ENCODE measurements at places on chromosomes 11 and 22.

GRCh38 chr22:39097098-39098020 is at the start of gene APOBEC3H:
TSS of gene APOBEC3H (plus strand) at chr22:39097244. CDS start at chr22:39100279, 3,035 bp downstream.
- no peaks in the 10 kb centered on the region for H3K27me3 ChIP-seq

DNA sequence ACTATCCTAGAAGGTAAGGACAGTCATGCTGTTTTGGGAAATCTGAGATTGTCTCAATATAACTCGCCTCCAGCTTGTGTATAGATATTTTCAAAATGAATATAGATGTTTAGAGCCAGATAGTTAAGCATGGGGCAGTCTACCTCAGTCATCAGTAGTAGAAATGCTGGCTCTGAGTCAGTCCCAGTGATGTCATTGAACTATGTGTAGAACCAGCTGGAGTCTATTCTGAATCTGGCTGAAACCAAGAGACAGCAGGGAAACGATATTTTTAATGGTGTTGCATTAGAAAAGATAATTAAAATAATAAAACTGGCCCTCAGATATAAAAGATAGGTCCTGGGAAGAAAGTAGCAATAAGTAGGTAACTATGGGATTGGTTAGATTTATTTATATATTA is 25.9 kb downstream of the PIWIL4 start:
- no peaks in the 10 kb centered on the region for H3K4me1 ChIP-seq
- DNase-seq = no peak
- no peak overlapping the region for H3K27ac ChIP-seq
- H3K4me3 ChIP-seq = no peak overlapping the region
- no peaks in the 10 kb centered on the region for H3K27me3 ChIP-seq

DNA sequence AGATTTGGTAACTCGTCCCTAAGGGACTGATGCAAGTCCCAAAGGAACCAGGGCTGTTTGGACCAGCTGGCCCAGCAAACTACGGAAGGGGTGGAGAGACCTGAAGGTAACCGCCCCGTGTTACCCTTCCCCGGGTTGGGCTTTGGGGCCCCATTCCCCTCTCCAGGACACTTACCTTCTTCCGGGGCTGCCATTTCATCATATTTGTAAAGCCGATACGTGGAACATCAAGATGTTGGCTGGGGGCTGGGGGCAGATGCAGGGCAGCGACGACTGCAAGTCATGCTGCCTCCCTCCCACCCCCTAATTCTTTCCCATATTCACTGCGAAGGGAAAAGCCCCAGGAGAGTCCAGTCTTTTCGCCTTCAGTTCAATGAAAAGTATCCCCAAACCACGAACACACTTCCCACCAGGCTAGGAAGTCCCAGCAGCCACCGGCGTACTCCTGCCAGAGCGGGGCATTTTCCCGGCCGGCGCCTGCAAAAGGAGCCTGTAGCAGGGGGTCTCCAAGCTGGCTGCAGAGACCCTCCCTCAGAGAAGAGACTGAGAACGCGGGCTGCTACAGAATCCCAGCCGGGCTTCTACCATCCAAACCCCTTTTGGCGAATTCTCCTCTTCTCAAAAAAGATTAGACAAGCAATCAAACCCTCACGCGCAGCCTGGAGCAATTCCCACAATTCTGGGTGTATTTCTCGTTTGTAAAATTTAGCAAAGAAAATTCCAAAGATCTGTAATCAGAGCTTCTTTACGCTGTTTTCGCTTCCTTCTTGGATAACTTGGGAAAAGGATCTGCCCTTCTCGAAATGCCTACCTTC is 236.7 kb downstream of the TTC28 start:
- no peaks in the 10 kb centered on the region for H3K36me3 ChIP-seq
- peaks cover 5% of the 10 kb centered on the region for H3K4me1 ChIP-seq
- DNase-seq = peak; percentile 49
- H3K27me3 ChIP-seq = no peaks in the 10 kb centered on the region
- H3K27ac ChIP-seq = no peak overlapping the region

DNA sequence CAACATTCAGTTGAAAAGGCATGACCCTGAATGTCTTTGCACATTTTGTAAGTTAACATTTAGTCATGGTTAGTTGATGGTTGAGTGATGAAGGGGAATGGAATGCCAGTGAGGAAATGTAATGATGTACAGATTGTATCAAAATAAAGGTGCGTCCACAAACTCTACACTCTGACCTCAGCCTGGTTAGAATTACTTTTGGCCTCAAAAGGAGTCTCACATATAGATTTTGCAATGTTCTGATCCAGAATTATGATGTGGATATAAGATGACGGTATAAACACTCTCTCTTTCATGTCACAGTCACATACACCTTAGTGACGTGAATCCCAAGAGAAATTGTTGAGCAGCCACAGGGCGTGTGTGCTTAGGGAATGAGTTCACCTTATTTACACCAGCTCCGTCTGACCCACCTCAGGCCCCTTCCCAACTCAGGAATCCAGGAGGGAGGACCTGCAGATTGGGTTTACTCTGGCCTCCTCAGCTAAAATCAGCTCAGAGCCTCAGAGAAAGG is 100.1 kb downstream of the RDX start:
- no peaks in the 10 kb centered on the region for H3K27me3 ChIP-seq
- no peak for DNase-seq
- H3K36me3 ChIP-seq = no peaks in the 10 kb centered on the region
- H3K4me3 ChIP-seq = no peak overlapping the region
- no peak overlapping the region for H3K27ac ChIP-seq
- peaks cover 20% of the 10 kb centered on the region for H3K4me1 ChIP-seq

DNA sequence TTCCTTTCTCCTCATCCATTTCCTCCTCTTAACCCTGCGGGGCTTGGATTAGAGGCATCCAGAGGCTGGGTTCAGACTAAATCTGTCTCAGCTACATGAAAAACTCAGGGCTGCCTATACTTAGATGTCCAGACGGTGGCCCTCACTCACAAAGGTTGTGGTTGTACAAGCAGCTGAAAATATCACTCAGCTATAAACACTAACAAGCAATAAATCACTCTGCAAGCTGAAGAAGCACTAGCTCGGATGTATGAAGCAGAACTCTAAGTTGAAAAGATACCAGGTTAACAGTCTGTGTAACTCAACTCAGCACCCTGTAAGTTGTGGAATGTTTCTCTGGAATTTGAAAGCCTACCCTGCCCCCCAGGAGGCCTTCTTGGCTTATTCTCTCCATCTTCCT is 82.9 kb downstream of the EXT2 start:
- DNase-seq = peak; percentile 12
- no peak overlapping the region for H3K27ac ChIP-seq
- H3K4me1 ChIP-seq = peaks cover 15% of the 10 kb centered on the region

DNA sequence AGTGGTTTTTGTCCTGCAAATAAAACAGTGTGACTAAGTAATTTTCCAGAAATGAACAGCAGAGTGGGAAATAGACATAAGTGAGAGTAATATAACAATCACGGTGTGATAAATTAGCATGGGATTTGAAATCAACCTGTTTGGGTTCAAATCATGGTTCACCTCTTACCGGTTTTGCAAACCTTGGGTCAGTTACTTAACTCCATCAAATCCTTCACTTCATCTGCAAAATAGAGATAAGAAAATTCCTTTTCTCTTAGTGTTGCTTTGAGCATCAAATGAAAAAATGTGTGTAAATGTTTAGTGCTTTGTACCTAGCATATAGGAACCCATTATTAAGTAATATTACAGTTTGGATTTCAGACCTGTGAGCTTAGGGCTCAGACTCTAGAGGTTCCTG is 152.2 kb downstream of the TEAD1 start:
- no peaks in the 10 kb centered on the region for H3K27me3 ChIP-seq
- peak overlapping the region; percentile 87 for H3K27ac ChIP-seq
- H3K4me1 ChIP-seq = peaks cover 81% of the 10 kb centered on the region
- no peaks in the 10 kb centered on the region for H3K36me3 ChIP-seq
- no peak overlapping the region for H3K4me3 ChIP-seq
- no peak for DNase-seq

- H3K36me3 ChIP-seq = no peaks in the 10 kb centered on the region
- H3K4me3 ChIP-seq = peak overlapping the region; percentile 39
- peaks cover 11% of the 10 kb centered on the region for H3K27me3 ChIP-seq
- DNase-seq = no peak
- no peaks in the 10 kb centered on the region for H3K4me1 ChIP-seq
Measured at GRCh38 chr11:67482275-67482826, 475 bp upstream of the AIP start.

GRCh38 chr11:86337227-86337626 is 35.2 kb downstream of the HIKESHI start:
- H3K36me3 ChIP-seq = peaks cover 6% of the 10 kb centered on the region
- no peak overlapping the region for H3K27ac ChIP-seq
- no peaks in the 10 kb centered on the region for H3K27me3 ChIP-seq
- no peak for DNase-seq
- H3K4me3 ChIP-seq = no peak overlapping the region

DNA sequence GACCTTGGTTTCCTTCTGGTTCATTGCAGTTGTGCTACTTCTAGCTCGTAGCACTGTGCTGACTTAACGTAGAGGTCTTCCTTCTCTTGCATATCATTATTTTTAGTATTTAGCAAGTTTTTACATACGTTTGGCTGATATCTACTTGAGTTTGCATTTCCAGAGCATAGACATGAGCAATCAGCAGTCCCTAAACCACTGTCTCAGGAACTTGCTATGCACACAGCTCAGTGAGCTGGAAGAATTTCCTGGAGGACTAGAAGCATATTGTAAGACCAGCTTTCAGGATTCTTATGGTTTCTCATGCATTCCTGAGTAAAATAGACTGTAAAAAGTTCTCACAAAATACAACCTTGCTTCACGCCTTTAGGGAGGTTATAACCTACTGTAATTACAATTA is 226.7 kb upstream of the PDGFD start:
- H3K27me3 ChIP-seq = no peaks in the 10 kb centered on the region
- no peak overlapping the region for H3K4me3 ChIP-seq

DNA sequence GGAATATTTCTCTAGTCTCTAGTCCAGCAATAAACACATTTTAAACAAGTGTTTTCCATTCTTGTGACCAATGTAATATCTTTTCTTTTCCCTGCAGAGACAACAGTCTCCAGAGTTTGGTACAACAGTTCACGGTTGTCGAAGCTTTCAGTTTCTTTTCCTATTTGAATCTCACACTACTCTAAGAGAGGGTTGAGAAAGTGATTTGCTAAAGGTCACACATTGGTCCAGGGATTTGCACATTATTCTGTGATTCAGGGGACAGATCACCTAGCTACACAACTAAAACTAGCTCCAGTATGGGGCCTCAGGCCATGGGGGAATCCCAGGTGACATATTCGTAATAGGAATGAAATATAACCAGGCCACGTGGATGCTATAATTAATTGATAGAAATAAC is 132.5 kb downstream of the HIPK3 start:
- H3K27ac ChIP-seq = no peak overlapping the region
- no peaks in the 10 kb centered on the region for H3K4me1 ChIP-seq
- H3K4me3 ChIP-seq = no peak overlapping the region

DNA sequence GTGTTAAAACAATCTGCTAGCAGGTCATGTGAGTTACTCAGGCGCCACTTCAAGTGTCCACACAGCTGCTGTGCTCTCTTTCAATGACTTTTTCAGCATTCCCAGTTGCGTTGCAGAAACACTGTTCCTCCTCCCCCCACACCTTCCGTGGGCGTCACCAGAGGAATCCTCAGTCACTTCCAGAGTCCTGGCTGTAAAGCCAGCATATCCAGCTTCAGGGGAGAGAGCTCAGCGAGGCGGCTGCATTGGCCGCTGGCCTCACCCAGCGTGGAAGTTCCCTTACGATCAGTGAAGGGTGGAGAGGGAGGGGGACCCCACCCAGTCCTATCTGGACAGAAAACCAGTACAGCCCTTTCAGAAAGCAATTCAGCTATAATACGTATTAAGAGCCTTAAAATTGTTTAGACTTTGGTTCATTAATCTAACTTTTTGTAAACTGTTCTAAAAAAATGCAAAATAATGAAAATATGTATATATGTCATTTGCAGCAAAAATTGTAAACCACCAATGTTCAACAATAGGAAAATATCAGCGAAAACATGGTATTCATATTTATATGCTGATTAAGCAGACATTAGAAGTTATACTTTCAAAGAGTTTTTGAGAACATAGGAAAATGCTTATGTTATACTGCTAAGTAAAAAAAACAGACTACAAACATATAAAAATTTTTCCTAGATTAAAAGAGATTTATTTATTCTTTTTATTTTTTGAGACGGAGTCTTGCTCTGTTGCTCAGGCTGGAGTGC is 2.8 kb upstream of the ANO9 start:
- H3K4me1 ChIP-seq = peaks cover 10% of the 10 kb centered on the region
- no peak for DNase-seq
- H3K27me3 ChIP-seq = no peaks in the 10 kb centered on the region
- H3K4me3 ChIP-seq = no peak overlapping the region
- no peak overlapping the region for H3K27ac ChIP-seq

All from neural progenitor cell (in vitro differentiated cells).